Activated gamma-delta T cell treated with anti-CD3 and anti-CD28 coated beads, Interleukin-2, amount 50 U/mL, for 16 hours (primary cell): ENCODE measurements at places on chromosomes 1 and 21.

DNA sequence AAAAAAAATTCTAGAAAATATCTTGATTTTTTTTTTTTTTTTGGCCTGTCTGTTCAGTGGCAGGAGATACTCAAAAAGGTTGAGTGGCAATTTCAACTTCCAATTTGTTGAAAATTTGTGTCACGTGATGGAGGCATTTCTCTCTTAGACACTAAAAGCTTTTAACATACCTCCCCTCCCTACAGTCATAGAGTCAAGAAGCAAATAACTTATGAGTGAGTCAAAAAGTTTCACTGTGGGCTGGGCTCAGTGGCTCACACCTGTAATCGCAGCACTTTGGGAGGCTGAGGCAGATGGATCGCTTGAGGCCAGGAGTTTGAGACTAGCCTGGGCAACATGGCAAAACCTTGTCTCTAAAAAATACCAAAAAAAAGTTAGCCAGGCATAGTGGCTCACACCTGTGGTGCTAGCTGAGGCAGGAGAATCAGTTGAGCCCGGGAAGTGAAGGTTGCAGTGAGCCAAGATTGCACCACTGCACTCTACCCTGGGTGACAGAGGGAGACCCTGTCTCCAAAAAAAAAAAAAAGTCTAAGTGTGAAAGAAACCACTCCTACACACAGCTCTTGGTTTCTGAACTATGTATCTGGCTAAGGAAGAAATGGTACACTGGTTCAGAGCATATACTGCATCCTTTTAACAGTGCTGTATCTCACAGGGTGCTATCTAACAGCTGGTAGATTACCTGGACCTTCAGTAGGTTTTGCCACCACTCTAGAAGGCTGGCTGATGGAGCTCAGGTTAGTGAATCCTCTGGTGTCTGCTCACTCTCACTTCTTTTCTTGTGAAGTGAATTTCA is 11.6 kb upstream of the BSDC1 start:
- no peak for DNase-seq

DNA sequence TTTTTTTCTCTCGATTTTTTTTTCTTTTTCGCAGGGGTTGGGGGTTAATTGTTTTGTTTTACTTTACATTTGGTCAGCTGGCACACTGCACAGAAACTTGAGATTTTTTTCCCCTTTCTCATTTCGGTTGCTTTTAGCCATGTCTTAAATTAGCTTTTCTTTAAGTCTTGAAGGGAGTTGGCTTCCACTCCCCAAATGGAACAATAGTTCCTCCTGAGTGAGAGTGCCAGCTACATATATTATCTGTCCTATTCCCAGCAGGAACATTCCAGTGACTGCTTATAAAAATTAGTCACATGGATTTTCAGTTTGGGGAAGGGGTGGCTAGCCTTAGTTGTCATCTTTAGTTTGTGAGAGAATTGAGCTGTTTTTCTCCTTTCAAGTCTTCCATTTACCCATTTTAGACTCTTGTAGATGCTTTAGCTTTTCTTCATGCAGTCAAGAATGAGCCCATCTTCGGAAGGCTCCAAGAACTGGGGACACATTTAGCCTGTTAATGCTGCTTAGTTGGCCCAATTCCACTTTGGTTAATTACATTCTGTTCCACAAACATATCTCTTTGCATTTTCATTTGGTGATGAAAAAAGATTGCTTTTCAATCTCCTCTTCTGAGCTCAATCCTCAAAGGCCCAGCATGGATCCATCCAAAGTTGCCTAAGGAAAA is 510.1 kb upstream of the CXADR start:
- DNase-seq = no peak

DNA sequence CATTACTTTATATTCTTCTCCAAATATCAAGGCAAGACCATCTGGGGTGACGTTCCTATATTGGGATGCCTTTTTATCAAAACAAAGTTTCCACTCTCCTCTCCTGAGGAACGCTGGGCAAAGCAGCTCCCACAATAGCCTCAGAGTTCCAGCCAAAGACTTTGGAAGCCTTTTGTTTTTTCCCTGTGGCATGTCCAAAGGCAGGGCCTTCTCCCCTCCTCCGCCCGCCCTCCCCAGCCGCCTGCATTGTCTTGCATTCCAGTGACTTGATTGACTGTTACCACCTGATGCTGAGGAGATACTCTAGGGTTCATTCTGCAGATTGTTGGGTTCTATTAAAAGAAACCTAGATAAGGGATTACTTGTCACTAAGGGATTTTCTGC is 43.5 kb downstream of the PROX1 start:
- DNase-seq = no peak

DNA sequence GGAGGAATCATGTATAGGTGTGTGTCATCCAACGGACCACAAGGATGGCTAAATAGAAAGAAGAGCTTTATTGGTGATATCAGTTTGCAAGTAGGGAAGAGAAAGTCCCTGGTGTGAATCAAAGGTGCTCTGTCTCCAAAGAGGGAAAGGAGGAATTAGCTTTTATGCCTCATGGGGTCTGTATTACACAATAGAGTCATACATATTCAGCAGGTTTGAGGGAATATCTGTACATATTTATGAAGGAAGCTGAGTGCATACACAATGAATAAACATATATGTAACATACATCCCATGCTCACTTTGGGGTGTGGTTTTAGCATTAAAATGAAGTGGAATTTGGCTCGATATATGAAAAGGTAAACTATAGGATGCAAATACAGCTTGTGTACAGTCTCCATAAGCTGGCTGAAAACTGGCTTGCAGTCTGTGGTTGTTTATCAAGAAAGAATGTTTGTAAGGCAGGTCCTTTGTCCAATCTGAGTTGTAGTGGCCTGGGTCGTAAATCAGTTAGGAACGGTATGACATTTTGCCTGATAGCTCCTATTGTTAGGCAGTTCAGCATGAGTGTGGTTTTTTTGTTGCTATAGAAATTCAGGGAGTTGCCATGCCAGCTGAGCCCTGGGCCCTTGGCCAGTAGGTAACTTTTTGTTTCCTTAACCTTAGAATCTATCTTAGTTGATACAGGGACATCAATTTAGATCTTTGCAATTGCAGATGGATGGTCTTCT is 198.0 kb upstream of the ZP4 start:
- no peak for DNase-seq

DNA sequence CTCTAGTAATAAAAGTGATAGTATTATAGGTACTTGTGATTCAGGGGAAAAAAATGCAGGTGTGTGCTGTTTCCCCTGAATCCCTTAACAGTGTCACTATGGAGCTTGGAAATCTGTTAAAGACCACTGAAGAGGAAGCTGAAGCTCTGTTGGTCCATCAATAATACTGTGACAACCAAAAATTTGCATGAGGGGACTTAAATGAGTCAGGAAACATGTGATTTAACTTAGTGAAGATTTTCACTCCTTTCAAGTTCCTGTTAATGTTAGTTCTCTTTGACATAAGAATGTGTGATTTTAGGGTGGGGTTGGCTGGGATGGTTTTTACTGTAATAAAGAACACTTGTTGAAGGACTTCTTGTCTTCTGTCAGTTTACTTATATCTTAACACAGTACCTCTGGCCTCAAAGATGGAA is 32.0 kb downstream of the VANGL2 start:
- no peak for DNase-seq

DNA sequence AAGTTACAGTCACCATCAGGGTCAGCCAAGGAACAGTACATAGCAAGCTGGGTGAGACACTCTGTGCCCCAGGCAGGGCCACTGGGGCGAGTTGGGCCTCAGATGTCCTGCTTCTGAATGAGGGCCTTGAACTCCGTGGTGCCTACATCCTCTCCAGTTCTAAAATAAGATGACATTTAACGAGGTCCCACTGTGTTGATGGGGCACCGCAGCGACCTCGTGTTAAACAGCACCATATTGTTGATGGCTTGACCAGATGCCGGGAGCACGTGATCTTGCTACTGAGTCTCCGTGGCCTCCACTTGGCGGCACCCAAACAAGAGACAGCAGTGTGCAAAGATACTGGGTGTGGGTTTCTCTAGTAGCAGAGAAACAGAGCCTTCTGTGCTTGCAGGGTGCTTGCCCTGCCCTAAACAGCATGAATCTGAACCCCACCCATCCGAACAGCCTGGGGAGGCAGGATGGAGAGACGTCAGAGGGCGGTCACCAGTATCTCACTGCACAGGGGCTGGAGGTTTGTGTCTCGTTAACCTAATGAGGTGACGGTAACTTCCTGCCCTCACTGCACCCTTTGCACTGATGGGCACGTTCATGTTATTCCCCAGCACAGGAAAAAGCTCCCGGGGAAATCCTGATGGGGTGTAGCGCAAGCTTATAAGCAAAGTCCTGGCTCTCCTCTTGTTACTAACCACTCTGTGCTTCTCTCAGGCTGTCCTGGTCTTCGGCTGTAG is 324.4 kb downstream of the AJAP1 start:
- no peak for DNase-seq

DNA sequence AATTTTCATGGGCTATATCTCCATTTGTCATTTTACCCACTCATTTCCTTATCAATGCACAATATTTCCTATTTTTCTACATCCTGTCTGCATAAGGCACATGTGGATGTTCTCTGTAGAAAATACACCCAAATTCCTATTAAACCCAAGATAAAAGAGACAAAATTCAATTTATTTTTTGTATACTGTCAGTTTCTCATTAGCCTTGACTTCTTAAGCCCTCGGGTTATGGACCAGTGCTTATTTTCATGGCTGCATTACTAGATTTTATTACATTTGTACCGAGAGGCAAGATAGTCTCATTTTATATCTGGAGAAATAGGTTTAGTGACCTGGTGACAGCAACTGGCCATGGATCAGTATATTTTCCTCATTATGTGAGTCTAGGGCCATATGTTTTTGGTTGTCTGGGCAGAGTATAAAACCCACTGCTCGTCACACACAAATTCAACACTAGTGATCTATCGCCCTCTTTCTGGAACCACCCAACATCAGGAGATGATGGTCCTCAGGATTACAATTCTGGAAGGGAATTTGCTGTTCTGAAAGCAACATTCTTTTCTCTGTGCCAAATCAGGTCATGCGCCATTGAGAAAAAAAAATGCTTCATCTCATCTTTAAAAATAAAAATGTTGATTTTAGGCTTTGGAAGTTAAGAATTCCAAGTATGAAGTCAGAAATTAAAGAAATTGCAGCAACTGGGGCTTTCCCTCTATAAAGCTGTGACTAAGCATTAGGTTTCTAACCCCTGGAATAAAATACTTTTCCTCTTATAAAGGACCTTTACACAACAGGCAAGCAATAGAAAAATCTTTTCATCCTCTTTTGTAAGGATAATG is 81.4 kb downstream of the ASTN1 start:
- DNase-seq = no peak

DNA sequence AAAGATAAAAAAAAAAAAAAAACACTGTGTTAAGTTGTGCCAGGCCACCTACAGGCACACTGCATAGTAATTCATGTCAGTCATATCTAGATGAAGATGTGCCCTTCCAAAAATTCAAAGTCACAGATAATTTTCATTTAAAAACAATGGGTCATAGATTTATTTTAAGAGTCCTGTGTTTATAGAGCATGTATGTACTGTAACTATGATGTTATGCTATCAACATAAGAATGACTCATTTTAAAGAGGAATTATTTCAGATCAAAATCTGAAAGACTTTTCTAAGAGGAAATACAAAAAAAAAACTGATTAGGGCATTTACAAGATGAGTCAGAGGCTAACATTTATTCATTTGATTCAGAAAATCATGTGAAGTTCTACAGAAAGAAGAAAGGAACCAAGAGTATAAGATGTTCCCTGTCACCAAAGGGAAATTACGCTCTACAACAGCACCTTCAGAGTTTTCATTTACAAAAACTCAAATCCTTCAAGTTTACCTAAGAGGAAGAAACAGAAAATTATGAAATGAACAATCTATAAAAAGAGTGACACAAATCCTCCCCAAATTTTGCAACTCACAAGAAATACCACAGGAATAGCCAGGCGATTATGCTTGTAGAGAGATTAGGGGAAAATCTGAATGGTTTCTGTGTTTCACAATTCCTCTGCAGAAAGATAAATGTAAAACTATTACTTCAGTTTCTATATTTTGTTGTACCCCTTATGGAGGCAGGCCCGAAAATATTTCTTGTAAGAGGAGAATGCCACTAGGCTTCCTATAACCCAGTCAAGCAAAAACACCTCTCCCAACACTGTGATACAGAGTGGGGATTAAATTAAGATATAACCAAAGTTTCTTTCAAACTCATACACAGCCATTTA is 13.8 kb downstream of the TP53BP2 start:
- DNase-seq = no peak

DNA sequence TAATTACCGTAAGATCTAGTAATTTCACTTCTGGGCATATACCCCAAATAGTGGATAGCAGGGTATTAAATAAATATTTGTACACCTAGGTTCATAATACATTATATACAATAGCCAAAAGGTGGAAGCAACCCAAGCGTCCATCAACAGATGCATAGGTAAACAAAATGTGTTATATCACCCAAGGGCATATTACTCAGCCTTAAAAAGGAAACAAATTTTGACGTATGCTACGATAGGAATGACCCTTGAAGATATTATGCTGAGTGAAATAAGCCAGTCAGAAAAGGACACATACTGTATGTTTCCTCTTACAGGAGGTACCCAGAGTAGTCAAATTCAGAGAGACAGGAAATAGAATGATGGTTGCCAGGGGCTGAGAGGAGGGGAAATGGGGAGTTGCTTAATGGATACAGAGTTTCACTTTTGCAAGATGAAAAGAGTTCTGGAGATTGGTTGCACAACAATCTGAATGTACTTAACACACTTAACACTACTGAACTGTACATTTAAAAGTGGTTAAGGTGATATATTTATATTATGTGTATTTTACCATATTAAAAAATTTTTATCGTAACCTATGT is 36.6 kb upstream of the KCTD3 start:
- DNase-seq = no peak

DNA sequence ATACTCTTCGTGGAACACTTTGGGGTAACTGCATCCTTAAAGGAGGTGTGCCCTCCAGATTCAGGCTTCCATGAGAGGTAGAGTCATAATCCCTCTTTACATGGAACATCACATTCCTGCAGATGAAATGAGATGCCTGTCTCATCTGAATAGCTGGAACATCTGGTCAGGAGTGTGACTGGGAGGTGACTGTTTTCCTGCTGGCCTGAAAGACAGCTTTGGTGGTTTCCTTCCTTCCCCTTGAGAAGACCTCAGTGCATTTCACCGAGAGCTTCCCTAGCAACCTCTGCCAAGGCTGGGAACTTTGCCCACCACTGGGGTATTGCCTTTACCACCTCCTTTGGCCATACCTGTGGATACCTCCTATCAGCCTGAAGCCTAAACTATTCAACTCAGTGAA is 46.7 kb upstream of the GUCA2A start:
- no peak for DNase-seq

DNA sequence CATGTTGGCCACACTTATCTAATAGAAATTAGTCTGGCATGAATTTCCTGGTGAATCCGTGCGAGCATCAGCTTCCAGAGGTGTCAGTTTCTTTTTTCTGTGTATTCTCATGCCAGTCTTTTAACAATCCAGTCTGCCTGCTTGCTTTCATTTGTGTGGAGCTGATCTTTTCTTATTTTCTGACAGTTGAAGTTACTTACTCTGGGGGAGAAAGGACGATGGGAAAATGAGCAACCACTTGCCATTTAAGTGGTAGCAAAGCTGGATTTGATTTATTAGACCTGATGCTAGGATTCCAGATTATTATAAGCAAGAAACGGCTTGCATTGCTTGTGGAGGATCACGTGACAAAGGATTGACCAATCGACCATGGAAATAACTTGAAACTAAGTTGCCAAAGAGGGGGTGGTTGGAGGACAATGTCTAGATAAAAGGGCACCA is 24.3 kb upstream of the APP start:
- DNase-seq = no peak

- DNase-seq = no peak
Observed at GRCh38 chr1:51697166-51697565, 80.3 kb downstream of the OSBPL9 start.
